H54 (cell line): ENCODE measurements at places on chromosomes 16 and 17.

DNA sequence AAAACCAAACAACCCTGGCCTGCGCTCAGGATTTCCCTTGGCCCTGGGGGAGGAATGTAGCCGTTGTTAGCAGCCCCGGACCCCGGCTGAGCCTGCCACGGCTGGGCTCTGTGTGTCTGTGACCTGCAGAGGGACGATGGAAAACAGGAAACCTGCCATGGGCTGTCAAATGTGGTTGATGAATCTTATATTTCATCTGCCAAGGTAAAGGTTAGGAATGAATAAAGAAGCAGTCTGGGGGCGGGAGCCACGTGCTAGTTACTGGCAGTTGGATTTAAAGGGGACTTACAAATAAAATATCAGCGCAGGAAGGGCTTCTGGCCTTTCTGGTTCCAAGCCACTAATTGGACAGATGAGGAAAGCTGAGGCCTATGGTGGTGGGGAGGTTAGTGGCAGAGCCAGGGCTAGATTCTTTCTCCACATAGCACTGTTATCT lies at the start of gene KRT23:
Gene KRT23 (minus strand): TSS at position 263 of the 436 bp plus-strand sequence. CDS start 1,043 bp downstream, outside the sequence.
- DNase-seq = no peak

DNA sequence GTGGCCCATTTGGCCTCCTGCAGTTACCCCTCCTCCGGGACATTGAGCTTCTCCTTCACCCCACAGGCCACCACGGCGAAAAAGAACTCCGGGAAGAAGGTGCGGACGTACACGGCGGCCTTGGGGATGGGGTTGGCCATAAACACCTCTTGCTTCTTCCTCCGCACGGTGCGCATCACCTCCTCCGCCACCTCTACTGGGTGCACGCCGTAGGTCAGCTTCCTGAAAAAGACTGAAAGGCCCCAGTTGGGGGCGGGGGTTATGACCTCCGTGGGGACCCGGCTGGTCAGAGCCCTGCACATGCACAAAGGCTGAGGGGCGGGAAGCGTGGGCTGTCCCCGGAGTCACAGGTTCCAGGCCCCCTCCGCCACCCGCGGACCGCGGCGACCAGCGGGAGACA lies 19.9 kb downstream of the DHRS7C start:
- DNase-seq = no peak

DNA sequence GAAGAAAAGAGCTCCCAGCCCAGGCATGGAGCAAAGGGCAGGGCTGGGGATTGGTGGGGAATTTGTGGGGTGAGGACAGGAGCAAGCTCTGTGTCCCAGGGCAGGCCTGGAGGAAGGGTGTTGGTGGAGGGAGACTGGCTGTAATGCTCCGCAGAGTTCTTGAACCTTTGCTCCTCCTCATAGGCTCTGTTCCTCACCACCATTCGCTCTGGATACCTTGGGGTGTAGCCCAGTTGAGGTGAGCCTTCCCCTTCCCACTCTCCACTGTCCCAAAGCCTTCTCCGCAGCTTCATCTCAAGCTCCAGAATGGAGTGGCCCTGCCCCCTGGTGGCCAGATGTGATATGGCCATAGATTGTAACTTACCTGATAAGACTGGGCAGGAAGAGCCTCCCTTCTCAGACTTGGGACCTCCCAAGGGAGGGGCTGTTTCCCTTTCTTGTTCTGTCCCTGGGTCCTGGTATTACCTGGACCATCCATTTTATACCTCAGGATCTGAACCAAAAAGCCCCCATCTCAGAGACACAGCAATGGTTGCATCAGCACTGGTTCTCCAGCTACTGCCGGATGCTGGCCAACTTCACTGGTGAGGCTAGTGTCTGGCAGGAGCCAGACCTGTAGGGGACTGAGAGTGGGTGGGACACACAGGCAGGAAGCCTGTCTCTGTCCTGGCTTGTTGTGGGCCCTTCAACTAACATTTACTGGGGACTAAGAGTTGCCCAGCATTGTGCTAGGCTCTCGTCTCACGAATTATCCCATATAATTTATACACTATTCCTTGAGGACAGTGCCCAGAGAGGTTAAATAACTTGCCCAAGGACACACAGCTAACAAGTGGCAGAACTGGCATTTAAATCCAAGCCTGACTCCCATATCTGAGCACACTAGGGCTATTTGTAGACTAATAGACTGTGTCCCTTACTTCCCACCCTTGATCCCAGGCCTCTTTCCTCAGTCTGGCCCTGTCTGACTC lies 19.1 kb upstream of the STAC2 start:
- DNase-seq = no peak

DNA sequence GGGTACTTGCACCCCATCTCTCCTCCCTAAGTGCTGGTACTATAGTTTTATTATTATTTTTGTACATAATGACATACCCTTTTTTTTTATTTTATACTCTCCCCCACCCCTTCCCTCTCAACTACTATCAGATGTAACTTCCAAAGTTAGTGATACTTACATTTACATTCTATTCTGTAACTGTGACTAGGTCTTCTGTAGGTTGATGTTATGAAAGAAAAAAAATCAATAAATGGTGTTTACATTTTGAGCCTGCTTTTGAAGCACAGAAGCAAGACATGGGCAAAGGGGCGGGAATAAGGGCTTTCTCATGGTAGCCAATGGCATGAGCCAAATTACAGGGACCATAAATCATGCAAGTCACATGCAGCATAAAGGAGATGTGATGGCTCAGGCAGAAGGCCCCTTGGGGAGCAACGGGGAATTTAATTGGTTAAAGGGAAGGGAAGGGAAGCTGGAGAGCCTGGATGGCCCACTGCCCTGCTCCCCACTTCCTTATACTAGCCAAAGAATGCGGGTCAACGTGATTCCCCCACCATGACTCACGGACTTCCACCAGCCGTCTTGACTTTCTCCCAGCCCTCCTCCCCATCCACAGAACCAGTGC lies 2.4 kb upstream of the ACSF2 start:
- DNase-seq = peak; percentile 93

GRCh38 chr16:27636453-27637240 lies 86.7 kb downstream of the KATNIP start:
- DNase-seq = no peak

- DNase-seq = no peak
These were observed 871.6 kb upstream of the GOT2 start for GRCh38 chr16:59605706-59606105.

GRCh38 chr17:76816590-76817135 lies 51.5 kb upstream of the MGAT5B start:
- DNase-seq = peak; percentile 82

DNA sequence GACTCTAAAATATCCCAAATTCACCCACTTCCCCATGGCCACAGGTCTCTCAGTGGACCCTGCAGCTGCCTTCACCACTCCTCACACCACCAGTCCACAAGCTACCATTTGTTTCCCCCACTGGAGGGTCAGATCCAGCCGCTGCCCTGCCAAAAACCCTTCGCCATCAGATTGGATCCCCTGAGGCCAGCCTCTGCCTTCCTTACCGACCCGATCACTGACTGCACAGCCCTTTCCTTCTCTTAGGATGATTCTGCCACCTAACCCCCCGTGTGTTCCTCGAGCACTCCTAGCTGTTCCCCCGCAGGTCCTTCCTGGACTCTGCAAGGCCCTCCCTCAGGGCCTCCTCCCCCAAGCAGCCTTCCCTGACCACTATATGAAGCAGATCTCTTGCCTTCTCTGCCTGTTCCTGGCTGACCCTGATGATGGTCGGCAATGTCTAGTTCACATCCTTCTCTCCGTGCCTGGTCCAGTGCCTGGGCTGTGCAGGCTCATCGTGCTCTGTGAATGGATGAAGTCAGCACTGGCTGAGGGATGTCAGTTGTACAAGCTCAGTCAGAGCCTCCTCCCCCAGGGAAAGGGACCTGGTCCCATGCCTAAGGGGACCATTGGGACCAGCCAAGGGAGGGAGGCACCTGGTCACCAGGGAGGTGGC lies 46.0 kb downstream of the CPNE2 start:
- DNase-seq = no peak
